Central memory CD4-positive, alpha-beta T cell (primary cell): ENCODE measurements at places on chromosomes 11 and 22.

GRCh38 chr11:130162733-130163132 lies 3.2 kb downstream of the ST14 start:
- DNase-seq: no peak

DNA sequence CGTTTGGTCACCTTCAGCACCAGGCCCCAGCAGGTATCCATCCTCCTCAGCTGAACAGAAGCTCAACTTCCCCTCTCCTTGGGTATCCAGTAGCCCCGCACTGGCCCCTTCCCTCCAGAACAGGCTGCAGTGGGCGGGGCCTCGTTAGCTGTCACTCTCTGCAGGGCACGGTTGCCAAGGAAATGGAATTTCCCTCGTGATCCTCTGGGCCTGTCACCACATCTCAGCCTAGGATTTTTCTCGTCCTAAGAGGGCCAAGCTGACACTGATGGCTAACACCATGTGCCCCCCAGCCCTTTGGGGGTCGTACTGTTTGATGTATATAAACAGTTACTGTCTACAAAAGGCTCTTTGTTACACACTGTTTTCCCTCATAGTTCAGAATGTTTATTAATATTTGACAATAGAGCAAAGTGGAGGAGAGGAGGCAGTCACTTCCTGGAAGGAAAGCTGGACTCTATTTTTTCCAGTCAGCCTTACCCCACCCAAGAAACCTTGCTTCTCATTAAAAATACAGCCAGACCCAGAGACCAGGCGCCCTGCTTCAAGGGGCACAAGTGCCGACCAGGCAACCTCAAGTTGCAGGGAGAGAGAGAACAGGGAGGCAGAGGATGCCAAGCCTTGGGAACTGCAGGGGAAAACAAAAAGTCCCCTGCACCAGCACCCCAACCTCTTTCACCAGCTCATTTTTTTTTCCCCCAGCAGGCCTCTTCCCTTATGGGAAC lies 44.5 kb downstream of the FEZ1 start:
- no peak for DNase-seq

GRCh38 chr11:72760539-72761405 lies 8.6 kb upstream of the ARAP1 start:
- no peak for DNase-seq

DNA sequence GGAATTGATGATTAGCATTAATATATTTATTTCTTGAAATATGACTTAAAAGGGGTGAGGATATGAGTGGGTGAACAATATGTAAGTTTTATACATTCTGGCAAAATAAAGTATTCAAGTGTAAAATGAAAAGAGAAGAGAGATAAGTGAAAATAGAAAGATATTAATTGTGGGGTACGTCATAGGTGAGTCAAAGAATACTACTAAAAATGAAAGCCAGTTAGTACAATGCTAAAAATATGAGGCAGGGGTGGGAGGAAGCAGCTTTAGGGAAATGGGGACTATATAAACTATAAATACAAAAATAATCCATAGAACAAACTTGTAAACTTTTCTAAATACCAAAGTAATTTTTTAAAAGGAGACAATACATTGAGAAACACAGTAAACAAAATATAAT lies 661.4 kb downstream of the CNTN5 start:
- DNase-seq: no peak

GRCh38 chr11:2794046-2794967 lies 91.3 kb downstream of the CDKN1C start:
- no peak for DNase-seq

GRCh38 chr11:122780296-122780949 lies 57.9 kb upstream of the CRTAM start:
- DNase-seq: no peak
